Upper lobe of right lung (tissue), 1 donor: ENCODE measurements at places on chromosomes 13 and 19. TPM values are rescaled to one million over a fixed set of nuclear protein-coding genes. Genes with fewer than 3 reads are reported as not detected.

Gene FCER2
- total RNA-seq: 0.58 TPM

- H3K4me1 ChIP-seq: no peaks in the 10 kb centered on the region
- DNase-seq: no peak
- H3K36me3 ChIP-seq: no peaks in the 10 kb centered on the region
- no peak overlapping the region for H3K27ac ChIP-seq
- H3K27me3 ChIP-seq: peaks cover 8% of the 10 kb centered on the region
These were observed 4.0 kb upstream of the IGFL1 start for GRCh38 chr19:46225558-46226004.

GRCh38 chr19:38924388-38924787 is 6.2 kb downstream of the SARS2 start:
- H3K27ac ChIP-seq: no peak overlapping the region
- peaks cover 1% of the 10 kb centered on the region for H3K4me1 ChIP-seq
- no peak for DNase-seq
- H3K36me3 ChIP-seq: peaks cover 29% of the 10 kb centered on the region
- no peaks in the 10 kb centered on the region for H3K27me3 ChIP-seq

GRCh38 chr13:108283110-108283509 is 13.6 kb downstream of the TNFSF13B start:
- H3K4me3 ChIP-seq: no peak overlapping the region
- no peaks in the 10 kb centered on the region for H3K36me3 ChIP-seq
- no peak overlapping the region for H3K27ac ChIP-seq
- H3K27me3 ChIP-seq: no peaks in the 10 kb centered on the region
- no peak for DNase-seq

DNA sequence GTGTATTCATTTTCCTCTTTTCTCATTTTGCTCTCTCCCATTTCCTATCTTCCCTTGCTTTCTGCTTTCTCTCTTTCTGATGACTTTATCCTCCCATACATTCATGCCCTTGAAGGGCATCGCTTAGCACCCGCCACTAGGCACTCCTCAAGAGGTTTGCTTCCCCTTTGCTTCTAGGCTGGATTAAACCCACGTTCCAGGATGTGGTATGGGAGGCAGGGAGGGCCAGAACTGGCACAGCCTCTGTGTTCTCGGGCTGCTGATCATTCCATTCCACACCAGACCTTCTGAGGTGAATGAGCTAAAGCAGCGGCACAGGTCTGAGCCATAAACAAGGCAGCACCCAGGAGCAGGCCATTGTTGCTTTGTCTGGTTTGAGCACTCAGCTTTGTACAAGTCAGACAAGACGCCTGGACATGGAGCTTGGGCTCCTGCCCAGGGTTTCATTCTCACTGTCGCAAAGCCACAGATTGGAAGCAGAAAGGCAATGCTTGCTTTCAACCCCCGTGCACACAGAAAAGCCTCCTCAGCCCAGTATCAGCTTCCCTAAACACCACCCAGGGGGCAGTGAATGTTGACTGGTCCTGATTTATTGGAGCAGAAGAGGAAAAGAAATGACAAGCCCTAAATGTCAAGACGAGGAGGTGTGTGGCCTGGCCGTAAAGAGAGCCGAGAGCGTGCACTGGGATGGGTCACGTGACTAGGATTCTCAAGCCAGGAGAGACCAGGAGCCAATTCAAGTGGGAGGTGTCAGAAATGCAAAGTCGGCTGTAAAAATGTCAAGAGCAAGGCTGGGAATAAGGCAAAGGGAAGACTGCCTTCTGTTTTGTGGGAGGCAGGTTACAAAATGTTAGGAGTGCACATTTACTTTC is 218.0 kb upstream of the SERP2 start:
- DNase-seq: no peak
- no peaks in the 10 kb centered on the region for H3K27me3 ChIP-seq
- peaks cover 4% of the 10 kb centered on the region for H3K4me1 ChIP-seq
- H3K27ac ChIP-seq: peak overlapping the region; percentile 62
- no peaks in the 10 kb centered on the region for H3K36me3 ChIP-seq

- no peak overlapping the region for H3K27ac ChIP-seq
- no peaks in the 10 kb centered on the region for H3K36me3 ChIP-seq
- H3K4me1 ChIP-seq: peaks cover 23% of the 10 kb centered on the region
- no peak overlapping the region for H3K4me3 ChIP-seq
- no peak for DNase-seq
These were observed 1.7 kb downstream of the ANO8 start for GRCh38 chr19:17332677-17333581.
